GM12865 (cell line): ENCODE measurements at places on chromosomes 1 and 21.

DNA sequence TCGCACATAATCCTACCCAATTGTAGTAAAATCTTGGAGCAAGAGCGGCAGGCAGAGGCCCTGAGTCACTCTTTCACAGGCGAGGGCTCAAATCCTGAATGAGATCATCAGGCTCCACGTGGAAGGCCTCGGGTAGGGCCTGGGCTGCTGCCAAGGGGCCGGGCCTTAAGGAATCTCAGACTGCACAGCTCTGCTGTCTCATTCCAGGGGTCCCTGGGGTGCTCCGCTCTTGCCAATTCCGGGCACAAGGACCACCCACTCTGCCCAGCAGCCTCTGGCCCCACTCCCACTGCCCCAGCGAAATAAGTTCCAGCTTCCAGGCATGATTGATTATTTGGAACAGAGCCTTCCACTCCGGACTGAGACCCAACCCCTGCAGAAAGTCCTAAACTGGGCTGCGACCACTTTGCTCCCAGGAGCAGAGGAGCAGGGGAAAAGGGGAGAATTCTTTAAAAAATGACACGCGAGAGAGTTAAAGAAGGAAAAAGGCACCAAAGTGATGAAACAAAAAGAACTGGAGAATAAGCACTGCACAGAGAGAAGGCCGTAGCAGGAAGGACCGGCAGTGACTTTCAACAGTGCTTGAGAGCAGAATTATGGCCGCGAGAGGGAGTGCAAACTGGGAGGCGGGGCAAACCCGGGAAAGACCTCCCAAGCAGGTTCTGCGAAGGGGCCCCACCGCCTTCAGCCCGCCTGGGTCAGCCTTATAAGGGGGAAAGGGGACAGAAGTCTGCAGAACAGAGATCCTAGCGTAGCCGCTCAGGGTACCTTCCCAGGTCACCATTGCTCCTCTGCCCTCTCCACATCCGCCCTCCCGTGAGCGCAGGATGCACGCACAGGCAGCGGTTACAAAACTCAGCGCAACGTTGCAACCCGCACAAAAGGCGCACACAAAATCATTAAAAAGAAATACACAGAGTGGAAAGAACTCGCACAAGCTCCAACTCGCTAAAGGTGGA lies 2.0 kb downstream of the ADAMTS1 start:
- DNase-seq: no peak

- DNase-seq: no peak
Observed at GRCh38 chr1:60835649-60836048, 246.7 kb upstream of the NFIA start.

- DNase-seq: no peak
Observed at GRCh38 chr1:172172352-172172831, 248.1 kb upstream of the C1orf105 start.

- no peak for DNase-seq
Observed at GRCh38 chr1:32554288-32554687, 15.1 kb downstream of the ZBTB8A start.

DNA sequence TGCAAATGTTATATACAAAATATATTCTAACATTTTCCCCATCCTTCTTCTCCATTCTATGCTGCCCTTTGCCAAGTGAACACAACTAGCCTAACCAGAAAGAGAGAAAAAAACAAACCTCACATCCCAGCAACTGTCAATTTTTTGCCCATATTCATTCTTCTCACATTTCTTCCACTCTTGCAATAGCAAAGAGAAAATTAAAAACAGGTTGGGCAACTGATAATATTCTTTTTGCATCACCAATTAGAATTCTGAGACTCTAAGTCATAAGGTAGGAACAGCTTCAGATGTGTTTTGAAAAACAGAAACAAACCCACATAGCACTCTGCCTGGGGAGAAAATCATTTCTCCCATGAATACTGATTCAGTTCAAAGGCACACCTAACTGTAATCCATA lies 25.2 kb upstream of the EXO1 start:
- DNase-seq: no peak

GRCh38 chr1:12179111-12179519 lies 12.3 kb downstream of the TNFRSF1B start:
- peak; percentile 55 for DNase-seq

- DNase-seq: peak; percentile 43
Observed at GRCh38 chr1:222009105-222009730, 267.3 kb upstream of the DUSP10 start.

DNA sequence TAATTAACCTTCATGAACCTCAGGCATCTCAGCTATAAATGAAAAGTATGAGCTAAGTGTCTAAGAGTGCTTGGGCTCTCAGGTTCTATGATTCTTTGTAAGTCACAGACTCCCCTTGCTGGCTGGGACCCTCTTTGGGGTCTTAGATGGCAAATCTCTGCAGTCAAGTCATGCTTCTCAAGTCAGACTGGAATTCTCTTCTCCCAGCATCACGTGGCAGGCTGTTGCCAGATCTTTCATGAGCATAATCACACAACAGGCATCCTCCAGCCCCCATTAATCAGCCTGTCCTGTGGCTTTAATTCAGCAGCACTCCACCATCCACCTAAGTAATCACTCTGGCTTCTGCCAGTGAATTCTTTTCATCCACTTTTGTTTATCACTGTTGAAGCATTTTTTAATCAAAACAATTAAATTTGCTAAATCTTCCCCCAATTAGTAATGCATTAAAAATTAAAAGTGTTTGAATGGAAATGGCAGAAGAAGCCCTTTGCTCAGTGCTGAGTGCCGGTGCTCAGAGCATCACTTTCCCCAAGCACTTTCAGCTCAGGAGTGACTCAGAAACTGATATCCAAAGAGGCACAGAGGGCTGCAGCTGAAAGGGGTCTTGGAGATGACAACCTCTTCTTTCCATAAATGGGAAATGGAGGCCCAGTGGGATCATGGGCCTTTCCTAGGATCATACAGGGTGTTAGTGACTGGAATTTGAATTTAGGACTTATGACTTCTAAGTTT lies 50.2 kb downstream of the C8A start:
- no peak for DNase-seq

DNA sequence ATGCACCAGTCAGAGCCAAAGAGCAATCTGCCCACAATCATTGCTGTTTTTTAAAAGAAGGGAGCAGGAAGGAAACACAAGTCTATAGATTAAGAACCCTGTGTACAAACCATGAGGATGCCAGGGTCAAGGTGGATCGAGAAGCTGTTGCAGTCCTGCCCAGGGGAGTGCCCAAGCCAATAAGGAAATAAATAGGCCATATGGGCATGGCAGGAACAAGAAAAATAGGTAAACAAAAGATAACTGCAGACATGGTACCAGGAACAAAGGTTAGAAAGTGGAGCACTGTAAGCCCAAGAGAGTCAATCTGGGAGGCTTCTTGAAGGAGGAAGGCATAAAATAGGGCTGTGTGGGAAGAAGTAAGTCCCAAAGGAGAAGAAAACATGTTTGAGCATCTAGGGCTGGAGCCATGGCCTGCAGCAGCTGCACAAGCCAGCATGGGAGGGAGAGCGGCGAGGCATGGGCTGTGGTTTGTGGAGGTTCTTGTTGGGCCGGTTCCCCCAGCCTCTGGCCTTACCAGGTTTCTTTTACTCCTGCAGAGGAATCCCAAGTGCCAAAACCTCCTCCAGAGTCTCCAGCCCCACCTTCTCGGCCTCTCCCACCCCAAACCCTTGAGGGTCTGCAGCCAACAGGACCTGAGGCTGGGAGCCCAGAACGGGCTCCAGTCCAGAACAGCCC lies 13.6 kb downstream of the INAVA start:
- no peak for DNase-seq

GRCh38 chr1:118995312-118996016 lies 7.3 kb upstream of the TBX15 start:
- DNase-seq: no peak

- DNase-seq: no peak
Observed at GRCh38 chr1:109492779-109493178, 1.1 kb upstream of the CYB561D1 start.

- DNase-seq: no peak
Observed at GRCh38 chr1:227257964-227258363, 60.3 kb downstream of the CDC42BPA start.

- no peak for DNase-seq
Observed at GRCh38 chr21:44564886-44565598, 6.4 kb upstream of the KRTAP10-3 start.

GRCh38 chr21:34630536-34631143 lies 15.7 kb upstream of the RCAN1 start:
- DNase-seq: peak; percentile 76

DNA sequence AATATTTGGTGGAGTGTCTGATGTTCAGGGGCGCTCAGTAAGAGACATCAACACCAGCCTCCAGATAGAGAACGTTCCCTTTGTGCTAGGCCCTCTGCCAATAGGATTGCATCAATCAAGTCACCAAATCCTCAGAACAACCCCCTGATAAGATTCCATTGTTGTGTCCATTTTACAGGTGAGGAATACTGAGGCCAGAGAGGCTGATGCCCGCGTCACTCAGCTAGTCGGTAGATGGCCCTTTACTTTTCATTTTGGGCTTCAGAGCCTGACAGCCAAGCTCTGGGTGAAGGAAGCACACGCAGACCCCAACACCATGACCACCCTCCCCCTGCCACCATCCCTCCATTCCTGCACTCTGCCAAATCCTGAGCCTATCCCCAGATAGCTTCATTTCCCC lies 406.2 kb downstream of the PTPRU start:
- DNase-seq: no peak

DNA sequence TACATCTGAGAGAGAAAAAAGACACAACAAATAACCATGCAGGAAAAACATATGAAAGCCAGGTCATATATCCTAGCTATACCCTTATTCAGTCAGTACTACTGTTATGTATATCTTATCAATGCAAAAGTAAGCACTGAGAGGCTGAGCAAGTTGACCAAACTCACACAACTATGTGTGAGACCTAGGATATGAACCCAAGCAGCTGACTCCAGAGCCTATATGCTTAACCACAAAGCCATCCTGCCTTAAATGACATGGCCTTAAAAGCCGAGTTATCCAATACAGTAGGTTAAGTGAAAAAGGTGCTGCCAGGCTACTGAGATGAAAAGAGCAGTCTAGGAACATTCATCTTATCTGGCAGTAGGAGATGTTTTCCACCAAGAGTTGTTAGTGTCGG lies 151.6 kb downstream of the RERE start:
- no peak for DNase-seq

DNA sequence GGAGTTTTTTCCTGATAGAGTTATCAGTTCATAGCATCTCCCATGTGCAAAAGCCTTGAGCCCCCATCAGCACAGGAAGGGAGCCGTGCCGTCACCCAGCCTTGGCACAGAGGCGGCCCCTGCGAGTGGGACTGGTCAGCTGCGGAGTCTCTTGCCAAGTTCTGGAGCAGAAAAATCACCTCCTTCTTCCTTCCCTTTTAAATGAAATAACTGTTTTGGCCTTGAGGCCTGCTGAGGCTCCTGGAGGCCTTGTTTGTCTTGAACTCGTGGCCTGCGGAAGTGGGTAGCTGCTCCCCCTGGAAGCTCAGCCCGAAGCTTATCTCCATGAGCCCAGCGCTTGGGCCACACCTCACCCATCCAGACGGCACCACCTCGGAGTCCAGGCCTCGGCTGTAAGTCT lies 145.7 kb upstream of the TMEM51 start:
- DNase-seq: no peak

- no peak for DNase-seq
Observed at GRCh38 chr1:93967306-93967705, 58.1 kb upstream of the GCLM start.

DNA sequence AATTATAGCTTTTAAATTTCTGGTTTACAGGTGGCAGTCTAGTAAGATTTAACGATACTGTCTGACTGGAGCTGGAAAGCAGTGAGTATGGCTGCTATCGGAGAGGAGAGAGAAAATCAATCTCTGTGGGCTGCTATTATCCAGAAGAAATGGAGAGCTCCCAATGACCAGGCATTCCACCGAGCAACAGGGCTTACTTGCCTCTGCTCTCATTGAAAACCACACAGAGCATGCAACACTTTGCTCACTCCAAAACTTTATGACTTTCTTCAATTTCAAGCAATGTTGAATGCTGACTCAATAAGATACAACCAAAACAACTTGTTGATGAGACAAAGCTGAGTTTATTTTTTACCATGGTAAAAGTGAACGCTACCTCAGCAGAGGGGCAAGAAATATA lies 337.0 kb upstream of the NCAM2 start:
- DNase-seq: no peak

GRCh38 chr1:178294654-178295053 lies 200.8 kb downstream of the RASAL2 start:
- DNase-seq: no peak

DNA sequence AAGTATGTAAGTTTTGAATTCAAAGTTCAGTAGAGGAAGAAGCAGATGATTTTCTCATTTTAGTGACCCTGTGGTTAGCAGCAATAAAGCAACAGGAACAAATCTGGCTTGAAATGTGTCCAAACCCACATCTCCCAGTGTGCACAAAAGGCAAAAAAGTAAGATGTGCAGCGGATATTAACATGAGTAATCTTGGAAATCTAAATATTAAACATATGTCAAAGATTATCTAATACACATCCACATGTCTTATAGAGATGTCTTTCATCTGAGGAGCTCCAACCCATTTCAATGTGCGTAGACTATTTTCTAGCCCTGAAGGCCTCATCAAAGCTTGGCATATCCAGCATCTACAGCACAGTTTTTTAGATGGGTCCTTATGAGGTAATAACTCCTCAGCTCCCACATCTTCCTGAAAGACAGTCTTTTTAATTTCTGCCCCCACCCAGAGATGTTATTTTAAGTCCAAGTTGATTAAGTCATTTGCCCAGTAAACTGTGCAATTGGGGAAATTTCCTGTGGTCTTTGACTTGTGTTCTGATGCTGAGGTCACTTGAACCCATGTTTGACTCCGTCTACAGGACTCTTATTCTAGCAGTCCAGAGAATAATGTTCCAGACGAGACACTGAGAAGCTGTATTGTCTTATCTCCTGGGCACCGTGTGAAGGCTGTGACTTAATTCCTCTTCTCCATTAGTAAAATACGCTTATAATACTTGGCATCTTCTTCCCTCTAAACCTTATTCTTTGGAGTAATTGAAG lies 73.7 kb downstream of the LMO4 start:
- DNase-seq: no peak

DNA sequence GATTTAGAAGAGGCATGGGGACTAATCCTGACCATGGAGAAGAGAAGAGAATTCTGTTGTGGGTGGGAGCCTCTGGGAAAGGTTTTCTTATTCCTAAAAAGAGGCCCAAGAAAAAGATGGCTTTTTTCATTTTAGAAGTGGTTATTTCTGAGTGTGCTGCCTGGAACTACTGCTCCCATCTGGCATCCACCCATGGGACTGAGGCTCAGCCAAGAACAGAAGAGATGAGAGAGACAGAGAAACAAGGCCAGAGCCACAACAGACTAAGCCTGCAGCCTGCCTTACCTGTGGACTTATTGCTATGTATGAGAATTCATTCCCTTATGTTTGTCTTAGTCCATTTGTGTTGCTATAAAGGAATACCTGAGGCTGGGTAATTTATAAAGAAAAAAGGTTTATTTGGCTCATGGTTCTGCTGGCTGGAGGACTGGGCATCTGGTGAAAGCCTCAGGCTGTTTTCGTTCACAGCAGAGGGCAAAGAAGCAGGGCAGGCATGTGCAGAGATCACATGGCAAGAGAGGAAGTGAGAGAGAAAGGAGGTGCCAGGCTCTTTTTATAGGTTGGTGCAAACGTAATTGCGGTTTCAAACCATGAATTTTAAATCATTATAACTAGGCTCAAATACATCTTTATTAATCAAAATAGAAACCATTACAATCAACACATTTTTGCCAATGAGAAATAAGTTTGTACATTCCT lies 57.5 kb upstream of the PRDM2 start:
- peak; percentile 2 for DNase-seq
